Right kidney (tissue), 9 donors: ENCODE measurements at places on chromosomes 3 and 15.

- peak; percentile 3 for DNase-seq
Observed at GRCh38 chr3:96619475-96619874, 194.9 kb upstream of the EPHA6 start.

GRCh38 chr15:39110746-39111145 lies 470.1 kb upstream of the THBS1 start:
- DNase-seq, result no peak

GRCh38 chr15:56679225-56679624 lies 54.1 kb downstream of the ZNF280D start:
- DNase-seq, result no peak

- no peak for DNase-seq
Observed at GRCh38 chr3:15321349-15321748, 11.0 kb downstream of the SH3BP5 start.

DNA sequence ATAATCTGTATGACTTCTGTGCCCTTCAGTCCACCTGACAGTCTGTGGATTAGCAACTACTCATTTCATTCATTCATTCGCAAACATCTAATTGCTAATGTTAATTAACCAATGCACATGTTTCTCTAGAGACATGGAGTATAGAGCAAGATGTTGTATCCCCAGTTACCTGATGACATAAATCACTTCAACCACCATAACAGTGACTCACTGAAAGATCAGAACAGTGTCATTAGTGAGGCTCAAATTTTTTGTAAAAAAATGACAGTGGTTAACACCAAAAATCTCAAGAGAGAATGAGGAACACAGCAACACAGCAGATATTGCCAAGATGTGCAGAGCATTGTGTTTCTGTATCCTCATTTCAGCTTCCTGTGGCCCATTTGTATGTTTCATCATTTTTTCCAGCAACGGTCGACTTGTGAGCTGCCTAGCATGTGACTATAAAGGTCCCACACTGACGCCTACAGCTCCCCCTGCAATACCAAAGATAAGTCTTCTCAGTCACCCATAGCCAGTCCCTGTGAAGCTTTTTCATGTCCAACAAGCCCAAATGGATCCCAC lies 3.7 kb upstream of the PLD1 start:
- no peak for DNase-seq

GRCh38 chr3:18119866-18120265 lies 305.3 kb downstream of the SATB1 start:
- no peak for DNase-seq

DNA sequence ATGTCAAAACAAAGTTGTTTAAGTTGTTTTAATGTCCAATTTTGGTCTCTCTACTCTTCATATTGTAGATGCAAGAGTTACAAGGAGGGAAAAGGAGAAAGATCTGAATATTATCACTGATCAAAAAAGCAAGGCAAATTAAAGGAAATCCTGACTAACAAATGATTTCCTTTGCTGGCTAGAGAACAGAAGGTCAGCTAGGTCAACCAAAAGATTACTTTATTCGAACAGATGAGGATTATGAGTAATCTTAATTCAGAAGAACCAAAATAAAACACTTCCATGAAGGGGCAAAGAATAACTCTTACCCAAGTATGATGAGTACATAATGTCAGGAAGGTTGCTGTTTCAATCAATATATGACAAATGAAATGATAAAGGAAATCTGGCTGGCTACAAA lies 33.8 kb downstream of the CPNE4 start:
- DNase-seq, result no peak

DNA sequence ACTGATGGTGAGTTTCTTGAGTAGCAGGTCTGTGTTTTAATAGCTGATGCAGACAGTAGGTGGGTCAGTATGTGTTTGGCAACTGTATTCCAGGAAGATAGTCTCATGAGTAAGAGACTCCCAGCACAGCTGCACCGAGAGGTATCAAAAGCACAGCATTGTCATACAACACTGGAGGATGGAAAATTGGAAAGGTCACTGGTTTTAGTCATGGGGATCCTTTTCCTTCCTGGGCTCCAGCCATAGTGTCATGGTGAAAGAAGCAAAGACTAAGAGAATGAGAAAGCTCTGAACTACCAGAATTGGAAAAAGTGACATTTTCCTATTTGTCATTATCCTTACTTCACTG lies 61.5 kb downstream of the P3H2 start:
- no peak for DNase-seq

GRCh38 chr15:91632981-91633380 lies 220.5 kb upstream of the SLCO3A1 start:
- DNase-seq, result no peak

GRCh38 chr15:79282371-79283251 lies at the start of gene ANKRD34C:
Gene ANKRD34C, plus strand, starts transcription at chr15:79282722. Its CDS starts 10,563 bp downstream, at chr15:79293285.
- DNase-seq, result peak; percentile 27

DNA sequence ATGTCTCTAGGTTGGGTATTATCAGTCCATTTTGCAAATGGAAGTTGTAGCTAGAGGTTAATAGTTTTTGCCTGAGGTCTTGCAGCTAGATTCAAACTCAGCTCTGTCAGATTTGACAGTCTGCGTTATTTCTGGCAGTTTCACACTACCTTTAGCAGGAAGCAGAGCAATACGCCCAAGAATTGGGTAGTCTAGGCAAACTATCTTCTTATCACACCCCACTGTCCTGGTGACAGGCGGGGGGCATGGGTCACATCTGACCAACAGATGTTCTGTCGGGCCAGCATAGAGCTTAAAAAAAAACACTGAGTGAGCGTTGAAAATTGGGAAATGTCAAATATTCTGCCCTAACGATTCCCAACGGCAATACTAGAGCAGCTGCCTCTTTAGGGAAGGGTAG lies 5.7 kb downstream of the GPR160 start:
- DNase-seq, result no peak

GRCh38 chr3:106004137-106004681 lies 135.4 kb upstream of the CBLB start:
- no peak for DNase-seq

DNA sequence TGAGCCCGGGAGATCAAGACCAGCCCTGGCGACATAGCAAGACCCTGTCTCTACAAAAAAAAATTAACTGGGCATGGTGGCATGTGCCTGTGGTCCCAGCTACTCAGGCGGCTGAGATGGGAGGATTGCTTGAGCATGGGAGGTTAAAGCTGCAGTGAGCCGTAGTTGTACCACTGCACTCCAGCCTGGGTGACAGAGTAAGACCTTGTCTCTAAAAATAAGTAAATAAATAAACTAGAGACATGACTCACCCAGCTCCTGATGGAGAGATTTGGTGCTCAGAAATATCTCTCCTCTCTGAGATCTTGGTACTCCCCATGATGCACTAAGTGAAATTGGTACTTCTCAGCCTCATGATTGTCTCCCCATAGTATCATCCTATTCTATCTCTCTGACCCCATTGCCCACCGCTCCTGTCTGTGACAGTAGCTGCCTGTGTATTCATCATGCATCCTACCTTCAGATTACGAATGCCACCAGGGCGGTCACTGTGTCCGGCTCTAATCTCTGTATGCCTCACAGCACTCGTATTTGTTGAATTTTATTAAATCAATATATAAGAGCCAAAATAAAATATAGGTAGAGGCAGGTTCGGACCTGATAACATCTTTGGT lies 50.9 kb downstream of the ABHD2 start:
- DNase-seq, result no peak

DNA sequence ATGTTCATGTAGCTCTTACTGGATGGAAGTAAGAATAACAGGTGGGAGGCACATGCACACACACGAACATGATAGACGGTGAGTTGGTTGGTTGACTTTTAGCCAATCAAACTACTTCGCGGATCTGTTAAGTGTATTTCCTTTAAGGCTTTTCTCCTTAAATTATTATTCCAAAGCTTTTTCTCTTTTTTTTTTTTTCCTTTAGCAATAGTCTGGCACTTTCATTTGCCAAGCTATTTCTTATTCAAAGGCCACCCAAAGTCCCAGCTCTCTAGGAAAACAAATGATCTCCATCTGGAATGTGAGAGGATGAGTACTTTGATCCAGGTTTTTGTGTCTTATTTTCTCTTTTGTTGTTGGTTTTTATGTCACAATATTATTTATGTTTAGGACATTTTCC lies 141.1 kb downstream of the TPRG1 start:
- no peak for DNase-seq

DNA sequence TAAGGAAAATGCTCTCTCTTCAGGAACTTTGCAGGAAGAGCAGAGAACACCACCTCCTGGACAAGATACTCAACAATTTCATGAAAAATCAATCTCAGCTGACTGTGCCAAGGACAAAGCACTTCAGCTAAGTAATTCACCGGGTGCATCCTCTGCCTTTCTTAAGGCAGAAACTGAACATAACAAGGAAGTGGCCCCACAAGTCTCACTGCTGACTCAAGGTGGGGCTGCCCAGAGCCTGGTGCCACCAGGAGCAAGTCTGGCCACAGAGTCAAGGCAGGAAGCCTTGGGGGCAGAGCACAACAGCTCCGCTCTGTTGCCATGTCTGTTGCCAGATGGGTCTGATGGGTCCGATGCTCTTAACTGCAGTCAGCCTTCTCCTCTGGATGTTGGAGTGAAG lies 200.5 kb downstream of the AKAP13 start:
- no peak for DNase-seq

- no peak for DNase-seq
Observed at GRCh38 chr15:65996901-65997300, 127.6 kb downstream of the RAB11A start.

GRCh38 chr15:41105348-41106334 lies 10.4 kb downstream of the INO80 start:
- no peak for DNase-seq

GRCh38 chr3:128824132-128824850 lies 55.1 kb upstream of the ACAD9 start:
- no peak for DNase-seq

- no peak for DNase-seq
Observed at GRCh38 chr3:8968375-8968882, 5.2 kb upstream of the RAD18 start.

DNA sequence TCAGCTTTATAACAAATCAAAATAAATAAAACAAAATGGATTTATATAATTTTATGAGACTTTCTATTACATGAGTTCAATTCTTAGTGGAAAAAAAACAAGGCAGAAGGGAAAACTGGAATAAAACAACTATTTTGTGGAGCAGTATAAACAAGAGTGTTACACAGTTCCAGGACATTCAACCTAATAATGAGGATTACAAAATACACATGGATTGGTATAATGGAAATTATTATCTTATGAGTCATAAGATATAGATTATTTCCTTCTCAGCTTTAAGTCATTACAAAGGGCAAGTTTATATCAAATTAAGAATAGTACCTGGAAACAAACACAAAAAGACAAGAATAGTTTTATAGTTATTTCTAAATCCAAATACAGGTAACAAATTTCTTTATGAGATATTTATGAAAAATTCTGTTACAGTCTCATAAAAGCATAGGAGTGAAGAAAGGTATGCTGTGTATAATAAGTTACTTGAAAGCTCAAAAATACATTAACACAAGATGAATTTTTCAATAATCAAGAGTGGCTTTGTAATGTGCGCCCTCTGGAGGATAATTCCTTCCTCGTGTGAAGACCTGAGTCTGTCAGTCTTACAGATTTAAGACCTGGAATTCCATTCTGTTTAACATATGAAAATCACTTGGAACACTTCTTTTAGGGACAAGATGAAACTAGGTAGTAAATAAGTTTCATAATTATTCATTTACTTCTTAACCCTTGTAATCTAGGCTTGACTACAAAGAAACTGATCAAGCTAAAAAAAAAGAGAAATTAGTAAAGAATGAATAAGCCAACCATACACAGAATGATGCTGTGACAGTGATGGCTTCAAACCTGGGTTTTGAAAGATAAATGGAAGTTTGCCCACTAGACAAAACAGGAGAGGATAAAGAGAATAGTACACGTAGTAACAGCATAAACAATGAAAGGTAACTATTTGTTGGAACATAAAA lies 9.5 kb downstream of the COPS2 start:
- DNase-seq, result no peak

DNA sequence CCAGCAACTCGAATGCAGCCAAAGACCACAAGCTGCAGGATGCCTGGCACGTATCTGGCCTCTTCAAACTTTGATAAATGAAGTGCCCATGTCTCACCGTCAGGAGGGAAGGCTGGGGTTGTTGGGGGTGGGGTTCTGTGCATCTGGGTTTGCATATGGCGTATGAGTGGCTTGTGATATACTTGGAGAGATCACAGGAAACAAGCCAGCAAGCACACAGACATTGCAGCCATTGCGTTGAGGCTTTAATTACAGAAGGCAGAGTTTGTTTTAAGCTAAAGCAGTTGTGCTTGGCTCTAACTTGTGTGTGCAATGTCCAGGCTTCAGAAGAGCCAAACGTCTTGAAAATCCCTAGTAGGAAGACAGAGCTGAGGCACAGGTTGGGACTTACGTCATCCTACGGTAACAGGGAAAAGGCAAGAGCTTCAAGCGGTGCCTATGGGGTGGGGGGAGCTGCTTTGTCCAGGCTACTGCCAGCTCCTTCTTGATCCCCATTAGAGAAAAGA lies 109.2 kb downstream of the ASB7 start:
- DNase-seq, result no peak

GRCh38 chr15:78875107-78875914 lies 2.6 kb downstream of the MORF4L1 start:
- peak; percentile 12 for DNase-seq

DNA sequence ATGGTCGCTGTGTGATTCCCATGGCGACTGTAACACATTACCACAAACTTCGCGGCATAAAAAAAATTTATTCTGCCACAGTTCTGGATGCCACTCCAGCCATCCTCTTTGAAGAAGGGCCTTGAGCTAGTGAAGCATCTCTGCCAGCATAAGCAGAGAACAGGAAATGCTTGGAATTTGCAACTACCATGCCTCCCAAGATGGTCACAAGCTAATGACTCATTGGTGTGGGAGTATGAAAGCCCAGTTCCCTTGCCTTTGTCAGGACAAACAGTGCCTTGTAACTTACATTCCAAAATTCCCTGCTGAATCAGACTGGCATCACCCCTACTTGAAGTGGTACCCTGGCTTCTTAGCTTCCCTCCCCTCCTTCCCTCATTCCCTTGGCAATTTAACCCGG lies 129.7 kb downstream of the PROS1 start:
- DNase-seq, result no peak

DNA sequence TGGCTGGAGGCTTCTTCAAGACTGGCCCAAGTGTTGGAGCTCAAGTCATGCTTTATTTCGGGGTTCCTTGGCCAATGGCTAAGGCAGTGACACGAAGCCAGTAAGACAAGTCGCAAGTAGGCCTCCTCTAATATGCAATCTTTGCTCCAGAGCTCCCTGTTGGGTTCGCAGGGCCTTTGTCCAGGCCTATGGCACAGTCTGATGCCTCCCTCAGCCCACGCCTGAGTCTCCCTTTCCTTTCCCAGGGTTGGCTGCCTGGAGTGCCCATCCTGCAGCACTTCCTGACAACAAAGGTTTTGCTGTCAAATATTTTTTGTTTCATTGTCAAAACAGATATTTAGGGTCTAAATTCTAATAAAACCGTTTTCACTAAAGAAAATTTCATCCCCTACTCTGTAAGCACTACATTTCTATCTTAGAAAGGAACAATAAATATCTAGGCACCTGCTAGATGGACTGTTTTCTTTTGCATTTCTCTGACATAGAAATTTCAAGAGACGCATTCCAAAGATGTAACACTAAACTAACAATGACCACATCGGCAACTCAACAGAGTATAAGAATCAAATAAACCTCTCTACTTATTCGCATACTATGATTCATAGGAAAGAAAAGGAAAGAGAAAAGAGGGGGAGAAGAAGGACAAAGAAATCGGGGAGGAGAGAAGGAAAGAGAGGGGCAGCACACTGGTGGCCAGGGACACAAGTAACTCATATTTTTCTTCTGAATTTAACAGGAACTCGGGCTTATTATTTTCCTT lies 393.1 kb upstream of the ATP11B start:
- DNase-seq, result no peak

GRCh38 chr3:37864904-37865303 lies 3.2 kb downstream of the CTDSPL start:
- DNase-seq, result no peak

- no peak for DNase-seq
Observed at GRCh38 chr15:61841466-61841865, 218.8 kb downstream of the VPS13C start.
